CD4-positive, alpha-beta T cell (primary cell): ENCODE measurements at places on chromosomes 16 and 17.

DNA sequence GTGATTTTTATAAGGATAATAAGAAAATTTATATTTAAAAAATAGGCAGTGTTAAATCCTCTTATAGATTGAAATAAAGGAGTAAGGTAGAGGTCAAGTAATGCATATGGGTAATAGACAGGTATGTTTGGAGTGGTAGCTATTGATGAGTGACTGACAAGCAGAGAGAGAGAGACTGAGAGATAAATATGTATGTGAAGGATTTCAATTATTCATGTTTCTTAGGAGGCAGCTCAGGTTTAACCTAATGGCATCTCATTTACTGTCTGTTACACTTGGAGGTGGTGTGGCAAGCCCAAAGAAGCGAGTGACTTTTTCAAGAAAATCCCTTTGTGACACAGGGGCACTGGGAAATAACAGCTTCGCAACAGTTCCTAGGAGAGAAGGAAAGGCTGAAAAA lies 120.2 kb downstream of the KIF2B start:
- no peak for DNase-seq
- H3K4me1 ChIP-seq: no peaks in the 10 kb centered on the region
- no peak overlapping the region for H3K4me3 ChIP-seq
- no peaks in the 10 kb centered on the region for H3K36me3 ChIP-seq
- no peaks in the 10 kb centered on the region for H3K27me3 ChIP-seq

DNA sequence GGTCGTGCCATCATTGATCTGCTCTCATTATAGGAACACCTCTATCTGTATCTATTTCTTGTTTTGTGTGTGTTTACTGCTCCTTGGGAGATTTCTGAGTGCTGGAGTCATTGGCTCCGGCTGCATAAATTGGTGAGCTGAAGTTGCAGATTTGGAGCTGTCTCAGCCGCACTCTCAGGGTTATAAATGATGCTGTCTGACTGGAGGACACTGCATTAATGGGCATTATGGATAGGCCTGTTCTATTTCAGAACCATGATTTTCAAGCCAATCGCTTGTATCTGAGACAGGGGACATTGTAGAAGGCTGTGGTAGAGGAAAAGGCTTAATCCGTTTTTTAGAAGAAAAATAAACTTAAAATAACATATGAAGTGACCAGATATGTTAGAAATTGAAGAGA lies 126.4 kb upstream of the KIF2B start:
- H3K36me3 ChIP-seq: no peaks in the 10 kb centered on the region
- H3K27me3 ChIP-seq: no peaks in the 10 kb centered on the region
- no peak overlapping the region for H3K27ac ChIP-seq
- no peak overlapping the region for H3K4me3 ChIP-seq
- H3K4me1 ChIP-seq: no peaks in the 10 kb centered on the region
- no peak for DNase-seq

- no peaks in the 10 kb centered on the region for H3K4me1 ChIP-seq
- peaks cover 38% of the 10 kb centered on the region for H3K27me3 ChIP-seq
- no peaks in the 10 kb centered on the region for H3K36me3 ChIP-seq
- H3K27ac ChIP-seq: no peak overlapping the region
Measured at GRCh38 chr16:1078579-1079021, 6.1 kb downstream of the SSTR5 start.

DNA sequence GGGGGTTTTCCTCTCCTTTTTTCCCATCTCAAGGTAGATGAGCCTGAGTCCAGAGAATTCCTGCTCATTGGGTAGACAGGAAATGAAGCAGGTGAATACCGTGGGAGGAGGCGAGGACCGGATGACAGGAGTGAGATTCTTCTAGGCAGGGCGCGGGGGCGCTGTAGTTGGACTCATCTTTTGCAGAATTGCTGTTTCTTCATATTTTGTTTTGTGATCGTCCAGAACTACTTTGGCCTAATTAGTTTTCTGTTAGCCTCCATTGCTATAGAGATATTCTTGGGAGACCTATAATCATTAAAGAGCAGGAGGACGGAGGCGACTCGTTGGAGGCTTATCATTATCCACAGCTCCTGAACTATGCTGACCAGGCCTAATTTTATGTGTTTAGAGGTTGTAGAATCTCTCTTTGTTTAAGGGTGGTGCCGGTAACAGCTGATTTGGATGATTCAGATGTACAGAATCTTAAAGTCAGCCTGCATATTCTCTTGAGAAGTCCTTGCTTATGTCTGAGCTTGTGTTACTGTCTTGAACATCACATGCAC lies 650 bp downstream of the ATP6V0A1 start:
- H3K27ac ChIP-seq: no peak overlapping the region
- H3K27me3 ChIP-seq: no peaks in the 10 kb centered on the region
- no peaks in the 10 kb centered on the region for H3K36me3 ChIP-seq
- DNase-seq: no peak

- no peak overlapping the region for H3K4me3 ChIP-seq
- no peaks in the 10 kb centered on the region for H3K36me3 ChIP-seq
- H3K4me1 ChIP-seq: no peaks in the 10 kb centered on the region
- H3K27ac ChIP-seq: no peak overlapping the region
- DNase-seq: no peak
Measured at GRCh38 chr17:81302861-81303333, 7.8 kb upstream of the SLC38A10 start.

DNA sequence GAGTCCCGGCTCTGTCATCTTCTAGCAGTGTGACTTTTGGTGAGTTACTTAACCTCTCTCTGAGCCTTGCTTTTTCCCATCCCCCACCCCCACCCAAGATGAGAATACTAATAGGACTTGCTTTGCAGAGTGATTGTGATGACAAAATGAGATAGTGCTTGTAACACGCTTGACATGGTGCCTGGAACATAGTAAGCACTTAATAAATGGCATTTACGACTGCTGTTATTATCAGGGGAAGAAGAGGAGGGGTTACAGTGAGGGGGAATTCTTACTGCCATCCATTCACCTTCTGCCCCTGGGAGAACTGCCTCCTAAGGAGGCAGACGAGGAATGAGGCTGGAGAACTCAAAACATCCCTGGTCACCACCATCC lies 7.8 kb downstream of the DLX4 start:
- no peaks in the 10 kb centered on the region for H3K36me3 ChIP-seq
- H3K4me1 ChIP-seq: peaks cover 14% of the 10 kb centered on the region
- H3K27me3 ChIP-seq: peaks cover 61% of the 10 kb centered on the region
- no peak overlapping the region for H3K4me3 ChIP-seq

- H3K27me3 ChIP-seq: no peaks in the 10 kb centered on the region
- H3K4me3 ChIP-seq: no peak overlapping the region
- DNase-seq: no peak
- no peak overlapping the region for H3K27ac ChIP-seq
- peaks cover 13% of the 10 kb centered on the region for H3K4me1 ChIP-seq
Measured at GRCh38 chr17:66580184-66580955, 254.5 kb upstream of the CACNG5 start.

DNA sequence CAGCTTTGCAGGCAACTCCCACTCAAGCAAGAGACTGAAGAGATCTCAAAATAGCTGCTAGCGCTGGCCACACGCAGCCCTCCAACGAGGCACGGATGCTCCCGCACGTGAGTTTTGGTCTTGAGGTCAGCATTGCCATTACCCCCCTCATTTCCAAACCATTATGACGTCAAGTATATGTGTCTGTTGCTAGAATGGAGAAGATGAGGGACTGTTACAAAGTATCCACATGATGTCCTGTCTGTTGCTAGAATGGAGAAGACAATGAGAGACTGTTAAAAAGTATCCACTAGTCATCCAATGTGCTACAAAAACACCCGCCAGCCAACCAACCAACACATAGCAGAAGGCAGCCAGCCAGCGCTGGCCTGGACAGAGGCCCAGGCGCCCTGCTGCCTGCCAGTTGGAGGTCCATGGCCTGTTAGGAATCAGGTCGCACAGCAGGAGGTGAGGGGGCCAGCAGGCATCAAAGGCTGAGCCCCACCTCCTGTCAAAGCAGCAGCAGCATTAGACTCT lies 24.8 kb downstream of the KLHDC4 start:
- peaks cover 62% of the 10 kb centered on the region for H3K36me3 ChIP-seq
- H3K27me3 ChIP-seq: no peaks in the 10 kb centered on the region
- H3K4me1 ChIP-seq: no peaks in the 10 kb centered on the region

DNA sequence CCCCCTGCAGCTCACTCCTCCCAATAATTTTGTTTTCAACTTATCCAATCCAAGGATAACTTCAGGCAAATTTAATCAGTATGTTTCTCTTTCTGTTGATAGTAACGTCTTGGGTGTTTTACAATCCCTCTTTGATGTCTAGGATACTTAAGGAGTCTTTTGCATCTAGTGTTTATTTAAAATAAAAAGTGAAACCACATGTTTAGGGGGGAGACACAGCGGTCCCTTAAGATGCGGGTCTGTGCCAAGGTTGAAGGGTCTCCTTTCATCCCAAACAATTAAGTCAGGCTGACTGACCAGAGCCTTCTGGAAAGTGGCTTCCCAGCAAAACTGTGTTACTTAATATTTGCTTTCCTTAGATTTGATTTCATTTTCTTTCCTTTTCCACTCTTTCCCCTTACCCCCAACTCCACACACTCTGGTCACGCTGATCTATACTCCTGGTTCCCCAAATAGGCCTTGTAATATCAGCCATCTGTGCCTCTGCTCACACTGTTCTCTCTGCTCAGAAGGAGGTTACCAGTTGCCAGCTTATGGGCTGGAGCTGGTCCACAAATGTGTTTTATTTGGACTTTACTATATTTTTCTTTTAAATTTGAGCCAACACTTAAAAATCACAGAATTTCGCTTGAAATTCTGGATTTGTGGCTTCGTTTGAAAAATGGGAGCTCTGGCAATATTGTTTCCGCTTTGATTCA lies 11.2 kb downstream of the ANKS4B start:
- H3K27ac ChIP-seq: no peak overlapping the region
- H3K27me3 ChIP-seq: no peaks in the 10 kb centered on the region
- H3K4me1 ChIP-seq: no peaks in the 10 kb centered on the region
- H3K36me3 ChIP-seq: no peaks in the 10 kb centered on the region
- no peak overlapping the region for H3K4me3 ChIP-seq

DNA sequence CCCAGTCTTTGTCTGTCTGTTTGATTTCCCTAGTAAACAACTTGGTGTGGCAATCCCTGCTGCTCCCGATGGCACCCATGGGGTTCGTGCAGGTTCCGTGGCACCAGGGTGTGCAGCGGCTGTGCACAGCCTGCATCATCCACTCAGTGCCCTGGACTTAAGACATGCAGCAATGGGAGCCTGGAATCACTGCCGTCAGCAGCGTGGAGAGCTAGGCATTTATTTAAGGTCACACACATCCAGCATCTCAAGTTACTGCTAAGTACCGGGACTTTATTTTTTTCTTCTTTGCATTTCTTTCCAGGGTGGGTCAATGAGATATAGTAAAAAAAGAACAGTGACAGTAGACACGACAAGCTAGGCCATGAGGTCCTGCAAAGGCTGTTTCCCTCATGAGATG lies 2.8 kb downstream of the DHRS7C start:
- H3K4me1 ChIP-seq: no peaks in the 10 kb centered on the region
- no peak for DNase-seq

DNA sequence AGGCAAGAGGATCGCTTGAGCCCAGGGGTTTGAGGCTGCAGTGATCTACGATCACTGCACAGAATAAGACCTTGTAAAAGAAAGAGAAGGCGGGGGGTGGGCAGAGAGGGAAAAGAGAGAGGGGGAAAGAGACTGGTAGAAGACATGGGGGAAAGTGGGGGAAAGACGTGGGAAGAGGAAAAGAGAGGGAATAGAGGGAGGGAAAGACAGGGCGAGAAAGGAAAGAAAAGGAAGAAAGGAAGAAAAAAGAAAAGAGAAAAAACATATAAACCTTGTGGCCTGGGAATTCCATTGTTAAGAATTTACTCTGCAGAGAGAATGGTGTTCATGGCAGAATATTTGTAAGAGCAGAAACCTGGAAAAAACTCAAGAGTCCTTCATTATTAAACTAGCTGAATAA lies 120.4 kb downstream of the RMI2 start:
- H3K4me3 ChIP-seq: no peak overlapping the region
- no peak for DNase-seq
- no peak overlapping the region for H3K27ac ChIP-seq
- H3K4me1 ChIP-seq: no peaks in the 10 kb centered on the region

- H3K36me3 ChIP-seq: no peaks in the 10 kb centered on the region
- H3K27ac ChIP-seq: no peak overlapping the region
- no peak for DNase-seq
- no peaks in the 10 kb centered on the region for H3K27me3 ChIP-seq
Measured at GRCh38 chr16:72530434-72530833, 358.5 kb upstream of the PMFBP1 start.

GRCh38 chr17:48181653-48182052 lies 74.1 kb downstream of the SNX11 start:
- no peak overlapping the region for H3K27ac ChIP-seq
- peaks cover 93% of the 10 kb centered on the region for H3K36me3 ChIP-seq
- DNase-seq: no peak
- no peaks in the 10 kb centered on the region for H3K27me3 ChIP-seq
- H3K4me3 ChIP-seq: no peak overlapping the region

DNA sequence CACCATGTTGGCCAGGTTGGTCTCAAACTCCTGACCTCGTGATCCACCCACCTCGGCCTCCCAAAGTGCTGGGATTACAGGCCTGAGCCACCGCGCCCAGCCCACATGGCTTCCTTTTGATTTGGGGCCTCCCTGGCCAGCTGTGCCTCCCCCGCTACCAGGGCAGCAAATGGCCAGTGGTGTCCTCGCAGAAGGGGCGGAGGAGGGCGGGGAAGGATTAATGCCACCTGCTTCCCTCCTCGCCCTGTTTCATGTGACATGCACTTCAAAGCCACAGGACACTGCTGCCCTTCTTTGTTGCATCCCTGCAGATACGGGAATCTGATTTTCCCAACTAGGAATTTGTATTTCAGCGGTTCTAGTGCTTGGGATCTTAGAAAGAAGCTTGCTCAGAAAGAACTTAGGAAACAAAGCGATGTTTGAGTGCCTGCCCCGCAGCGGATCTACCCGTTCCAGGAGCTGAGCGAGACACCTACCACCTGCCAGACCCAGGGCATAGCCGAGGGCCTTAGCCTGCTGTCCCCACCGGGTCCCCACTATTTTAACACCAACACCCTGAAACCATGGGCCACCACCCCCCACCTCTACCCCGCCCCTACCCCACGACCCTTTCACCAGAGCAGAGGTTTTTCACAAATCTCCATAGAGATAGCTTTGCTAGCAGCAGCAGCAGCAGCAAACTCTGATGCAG lies 37.7 kb upstream of the CCDC182 start:
- no peak for DNase-seq
- no peak overlapping the region for H3K4me3 ChIP-seq
- H3K27ac ChIP-seq: no peak overlapping the region
- no peaks in the 10 kb centered on the region for H3K36me3 ChIP-seq

DNA sequence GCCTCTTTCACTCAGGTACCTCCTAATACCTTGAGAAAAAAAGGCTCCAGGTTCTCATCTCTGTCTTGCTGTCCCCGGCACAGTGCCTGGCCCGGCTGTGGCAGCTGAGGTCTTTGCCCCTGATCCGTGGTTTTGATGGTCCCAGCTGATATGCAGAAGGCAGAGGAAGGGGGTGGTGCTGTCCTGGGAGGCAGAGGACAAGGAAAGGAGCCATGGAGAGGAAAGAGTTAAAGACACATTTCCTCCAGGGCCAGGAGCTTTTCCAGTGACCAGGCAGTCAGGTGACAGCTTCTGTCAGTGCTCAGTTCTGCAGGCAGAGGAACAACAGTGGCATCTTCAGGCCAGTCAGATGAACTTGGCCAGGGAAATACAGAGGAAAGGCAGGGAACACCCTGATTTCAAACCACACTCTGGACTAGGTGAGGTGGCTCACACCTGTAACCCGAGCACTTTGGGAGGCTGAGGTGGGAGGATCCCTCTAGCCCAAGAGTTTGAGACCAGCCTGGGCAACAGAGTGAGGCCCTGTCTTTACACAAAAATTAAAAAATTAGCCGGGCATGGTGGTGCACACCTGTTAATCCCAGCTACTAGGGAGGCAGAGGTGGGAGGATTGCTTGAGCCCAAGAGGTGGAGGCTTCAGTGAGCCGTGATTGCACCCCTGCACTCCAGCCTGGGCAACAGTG lies 3.3 kb upstream of the COG1 start:
- H3K27ac ChIP-seq: no peak overlapping the region
- no peaks in the 10 kb centered on the region for H3K27me3 ChIP-seq
- no peaks in the 10 kb centered on the region for H3K36me3 ChIP-seq
- DNase-seq: no peak
- H3K4me3 ChIP-seq: no peak overlapping the region
